ENCODE measurements at places on chromosomes 7 and 10. TPM values are rescaled to one million over a fixed set of nuclear protein-coding genes. Genes with fewer than 3 reads are reported as not detected.

TCF7L2 gene
- 2.6 TPM for total RNA-seq

HOXA3 gene
- 6.8 TPM for total RNA-seq

ZDHHC16 gene
- total RNA-seq = 40.7 TPM

ACTA2 gene
- 3,347 TPM for total RNA-seq

PNLIPRP3 gene
- not detected for total RNA-seq

SLC16A12 gene
- not detected for total RNA-seq

NAT16 gene
- total RNA-seq = not detected

TAS2R5 gene
- 1.2 TPM for total RNA-seq

CWF19L1 gene
- total RNA-seq = 24.9 TPM

LIPF gene
- total RNA-seq = not detected

OIT3 gene
- under 0.01 TPM for total RNA-seq

ICA1 gene
- total RNA-seq = 1.2 TPM

TAS2R39 gene
- total RNA-seq = not detected

CYP2C19 gene
- total RNA-seq = not detected

SPDYE9 gene
- total RNA-seq = not detected

ANKRD2 gene
- total RNA-seq = 0.89 TPM

PTPRE gene
- total RNA-seq = 9.5 TPM

TMEM130 gene
- total RNA-seq = 0.30 TPM

LHPP gene
- total RNA-seq = 17.5 TPM

SLC29A4 gene
- 5.6 TPM for total RNA-seq

MCM10 gene
- total RNA-seq = 0.89 TPM

CHRM2 gene
- 6.2 TPM for total RNA-seq

NAPEPLD gene
- 11.0 TPM for total RNA-seq

MYL10 gene
- total RNA-seq = not detected

MEPCE gene
- total RNA-seq = 17.9 TPM

SYT15 gene
- 0.59 TPM for total RNA-seq

TMEM236 gene
- total RNA-seq = under 0.01 TPM

NHLRC2 gene
- total RNA-seq = 12.8 TPM

PPP1R17 gene
- not detected for total RNA-seq

NKX1-2 gene
- total RNA-seq = not detected

TEX36 gene
- total RNA-seq = not detected

SGCE gene
- total RNA-seq = 40.4 TPM

VWA2 gene
- total RNA-seq = not detected

IFIT5 gene
- total RNA-seq = 19.7 TPM

A1CF gene
- total RNA-seq = not detected

ASZ1 gene
- total RNA-seq = not detected

MYO1G gene
- 0.05 TPM for total RNA-seq

SAP25 gene
- not detected for total RNA-seq

CCL24 gene
- total RNA-seq = not detected

PNLIPRP1 gene
- total RNA-seq = not detected

OR2A12 gene
- not detected for total RNA-seq

GJD4 gene
- not detected for total RNA-seq

All from smooth muscle cell of the umbilical artery (primary cell).